NCI-H2029 treated with DMSO at 0.1 percent for 48 hours (cell line): ENCODE measurements at places on chromosomes 1 and 21.

DNA sequence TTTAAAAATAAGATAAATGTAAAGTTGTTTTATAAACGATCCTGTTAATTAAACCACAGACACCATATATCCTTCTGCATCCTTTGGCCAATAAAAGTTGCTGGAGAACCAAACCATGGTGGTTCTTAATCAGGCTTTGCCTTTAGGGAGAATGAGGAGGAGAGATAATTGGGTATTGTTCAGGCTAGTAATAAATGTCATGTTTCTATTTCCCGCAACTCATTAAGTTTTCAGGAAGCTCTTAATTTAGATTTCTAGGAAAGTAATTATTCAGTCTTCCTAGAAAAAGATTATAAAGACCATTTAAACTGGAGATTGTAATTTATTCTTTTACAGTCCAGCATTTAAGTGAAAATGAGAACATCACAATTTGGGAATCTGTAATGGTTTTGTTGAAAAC is 34.5 kb downstream of the RAB4A start:
- DNase-seq = no peak

DNA sequence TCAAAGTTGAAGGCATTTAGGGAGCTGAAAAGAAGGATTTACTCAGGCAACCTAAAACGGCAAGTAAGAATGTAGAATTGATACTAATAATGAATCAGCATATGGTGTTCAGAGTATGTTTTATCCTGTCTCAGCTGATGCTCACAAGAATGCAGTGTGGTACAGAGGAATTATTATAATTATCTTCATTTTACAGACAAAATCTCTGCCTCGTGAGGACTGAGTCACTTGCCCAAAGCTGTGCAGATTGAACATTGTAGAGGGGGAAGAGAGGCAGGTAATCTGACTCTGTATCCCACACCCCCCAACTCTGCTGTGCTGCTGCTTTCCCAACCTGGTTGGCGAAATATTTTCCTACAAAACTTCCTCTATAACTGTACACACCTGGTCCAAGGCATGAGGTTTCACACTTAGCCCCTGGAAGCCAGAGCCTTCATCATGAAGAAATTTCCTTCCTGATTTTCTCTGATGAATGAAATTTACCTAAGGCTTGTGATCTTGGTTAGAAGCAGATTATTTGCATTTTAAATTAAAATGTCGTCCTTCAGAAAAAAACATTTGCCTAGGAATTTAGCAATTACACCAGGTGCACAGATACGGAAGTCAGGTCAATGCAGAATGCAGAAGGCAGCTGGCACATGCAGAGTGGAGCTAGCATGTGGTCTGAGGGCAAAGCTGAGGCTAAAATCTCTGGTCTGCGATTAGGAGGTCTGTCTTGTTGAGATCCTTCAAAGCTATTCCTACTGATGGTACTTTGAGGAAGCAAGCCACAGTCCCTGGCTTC is 52.8 kb downstream of the DPT start:
- no peak for DNase-seq

DNA sequence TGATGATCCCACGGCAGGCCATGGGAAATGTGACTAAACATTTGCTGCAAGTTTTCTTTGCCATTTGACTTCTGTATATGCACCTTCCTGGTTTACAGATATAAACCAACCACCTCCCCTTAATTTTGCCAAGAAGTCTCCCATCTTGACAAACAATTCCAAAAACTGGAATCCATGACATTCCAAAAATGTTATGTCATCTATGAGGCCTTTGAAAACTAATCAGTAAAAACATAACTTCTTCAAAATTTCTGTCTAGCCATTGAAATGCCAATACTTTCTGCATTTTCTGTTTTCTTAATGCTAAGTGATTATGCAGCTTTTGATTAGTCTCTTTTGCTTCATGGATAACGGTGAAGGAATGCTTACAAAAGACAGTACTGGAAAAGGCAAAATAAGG is 84.1 kb downstream of the LYST start:
- no peak for DNase-seq

DNA sequence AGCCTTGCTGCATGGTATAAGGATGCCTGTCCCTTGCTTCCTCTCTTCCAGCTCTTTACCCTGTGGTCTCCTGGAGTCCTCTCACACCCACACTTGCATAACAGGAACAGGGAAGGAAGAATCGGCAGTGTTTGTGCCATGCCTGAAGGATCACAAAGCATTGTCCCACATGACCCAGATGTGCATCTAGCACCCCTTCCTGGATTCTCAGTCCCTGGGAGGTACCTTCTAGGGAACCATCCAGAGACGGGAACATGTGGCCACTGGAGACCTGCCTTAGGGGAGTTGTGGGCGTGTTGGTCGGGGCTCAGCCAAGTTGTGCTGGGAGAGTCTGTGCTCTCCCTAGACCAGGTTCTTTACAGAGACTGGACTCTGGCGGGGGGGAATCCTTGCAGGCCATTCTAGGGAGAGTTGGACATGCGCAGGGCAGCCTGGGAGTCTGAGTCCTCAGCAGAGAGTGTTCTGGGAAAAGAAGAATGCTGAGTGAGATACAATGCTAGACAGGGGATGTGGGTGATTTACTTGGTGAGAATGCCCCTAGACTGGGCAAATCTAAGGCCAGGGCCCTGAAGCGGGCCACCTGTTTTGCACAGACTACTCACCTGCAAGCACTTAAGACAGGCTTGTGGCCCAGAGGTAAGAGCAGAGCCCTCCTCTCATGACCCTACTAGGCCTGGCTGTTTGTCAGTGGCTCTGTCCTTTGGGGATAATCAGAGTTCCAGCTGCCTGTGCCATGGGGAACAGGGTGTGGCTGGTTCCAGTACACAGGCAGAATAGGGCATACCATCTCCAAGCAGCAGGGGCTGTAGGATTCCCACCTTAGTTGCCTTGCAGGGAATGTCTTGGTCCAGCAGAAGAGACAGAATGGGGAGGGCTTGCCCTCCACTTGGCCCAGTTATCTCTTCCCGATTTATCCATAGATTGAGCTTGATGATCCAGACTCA is 89.8 kb downstream of the MAN1C1 start:
- no peak for DNase-seq

DNA sequence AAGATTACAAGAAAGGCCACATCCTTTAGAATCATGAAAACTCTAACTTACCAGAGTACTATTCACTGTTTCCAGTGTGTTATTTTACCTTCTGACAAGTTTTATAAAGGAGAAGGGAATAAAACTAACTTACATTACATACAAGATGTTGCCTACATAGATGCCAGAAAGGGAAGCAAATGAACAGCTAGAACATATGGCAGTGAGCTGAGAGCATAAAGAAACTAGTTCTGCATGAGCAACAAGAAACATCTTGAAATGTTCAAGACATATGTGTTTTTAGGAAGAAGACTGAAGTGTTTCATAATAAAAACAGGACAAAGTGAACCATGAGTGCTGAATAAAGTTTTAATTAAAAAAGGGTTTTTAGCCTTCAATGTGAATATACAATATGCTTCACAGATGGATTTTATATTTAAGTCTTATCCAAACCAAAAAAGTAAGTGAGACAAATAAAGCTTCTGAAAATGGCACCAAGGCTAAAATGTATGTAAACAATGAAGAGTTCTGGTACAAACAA is 39.4 kb downstream of the SLC5A9 start:
- DNase-seq = no peak

- no peak for DNase-seq
Measured at GRCh38 chr1:43101061-43101460, 71.0 kb downstream of the EBNA1BP2 start.

DNA sequence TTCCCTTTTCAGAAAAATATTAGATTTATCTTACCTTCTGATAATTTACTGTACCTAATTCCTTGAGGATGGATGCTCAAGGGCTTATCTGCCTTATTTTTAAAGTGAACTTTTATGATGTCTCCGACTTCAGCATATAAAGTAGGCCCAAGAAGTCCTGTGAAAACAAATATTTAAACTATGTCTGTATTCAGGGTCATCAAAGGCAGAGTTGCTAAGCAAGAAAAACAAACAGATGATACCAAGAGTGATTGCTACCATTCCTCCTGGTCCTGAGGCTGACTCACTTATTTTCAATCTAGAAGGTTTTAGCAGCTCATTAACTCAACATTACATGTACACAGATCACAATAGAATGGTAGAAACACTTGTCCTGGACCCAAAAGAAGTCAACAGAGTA is 14.1 kb downstream of the F5 start:
- no peak for DNase-seq

DNA sequence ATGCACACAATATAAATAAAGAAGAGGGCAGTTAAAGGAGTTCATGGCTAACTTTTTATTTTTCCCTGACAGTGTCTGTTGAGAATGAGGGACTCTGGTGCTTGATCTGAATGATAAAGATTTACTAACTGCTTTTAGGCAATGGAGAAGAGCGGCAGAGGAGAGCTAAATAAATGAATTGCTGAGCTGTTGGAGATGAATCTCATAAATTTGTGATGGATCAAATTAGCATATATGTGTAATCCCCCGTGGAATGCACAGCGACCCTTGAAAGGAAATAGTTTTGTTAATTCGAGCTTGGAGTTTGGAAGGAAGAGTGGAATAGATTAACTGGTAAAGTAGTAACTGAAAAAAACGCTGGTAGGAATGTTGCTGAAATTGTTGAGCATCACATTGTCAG is 40.2 kb downstream of the HMCN1 start:
- no peak for DNase-seq

- no peak for DNase-seq
Measured at GRCh38 chr1:181344091-181344490, 139.2 kb upstream of the CACNA1E start.

DNA sequence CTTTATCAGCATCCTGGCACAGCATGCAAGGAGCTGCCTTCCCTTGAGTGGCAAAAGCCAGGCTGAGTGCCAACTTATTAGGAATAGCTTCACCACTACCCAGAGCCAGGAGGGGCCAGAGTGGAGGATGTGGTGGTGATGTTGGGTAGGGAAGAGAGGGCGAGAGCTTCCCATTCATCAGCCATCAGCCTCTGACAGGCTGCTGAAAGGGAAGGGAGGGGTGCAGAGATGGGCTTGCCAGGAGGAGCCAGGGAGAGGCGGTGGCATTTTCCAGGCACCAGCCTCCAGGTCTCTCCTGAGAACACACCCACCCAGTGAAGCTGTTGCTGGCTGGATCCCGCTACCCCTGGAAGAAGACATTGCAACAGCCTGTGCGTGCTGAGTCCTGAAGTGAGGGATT is 168.5 kb downstream of the ACTL8 start:
- DNase-seq = peak; percentile 41

GRCh38 chr1:235648954-235649367 is 623 bp downstream of the GNG4 start:
- DNase-seq = no peak

DNA sequence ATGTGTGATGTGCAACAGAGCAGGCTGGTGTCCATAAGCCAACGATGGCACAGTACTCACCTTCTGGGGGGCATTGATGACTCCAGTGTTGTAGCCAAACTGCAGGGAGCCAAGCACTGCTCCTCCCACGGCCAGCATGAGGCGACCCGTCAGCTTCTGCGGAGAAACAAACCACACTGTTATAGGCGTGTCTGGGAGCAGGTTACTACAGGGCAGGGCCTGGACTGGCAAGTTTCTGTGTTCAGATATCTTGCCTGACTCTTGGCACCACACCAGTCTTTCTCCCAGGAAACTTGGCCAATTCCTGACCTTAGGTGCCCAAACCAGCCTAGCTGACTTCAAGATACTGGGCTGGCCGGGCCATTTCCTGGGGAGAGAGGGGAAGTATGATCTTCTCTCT is 15.5 kb downstream of the SLC2A1 start:
- DNase-seq = no peak
